Stimulated activated CD4-positive, alpha-beta T cell treated with anti-CD3 and anti-CD28 coated beads, Interleukin-2, amount 100 ng/mL, for 24 hours (primary cell): ENCODE measurements at places on chromosomes 16 and 17.

DNA sequence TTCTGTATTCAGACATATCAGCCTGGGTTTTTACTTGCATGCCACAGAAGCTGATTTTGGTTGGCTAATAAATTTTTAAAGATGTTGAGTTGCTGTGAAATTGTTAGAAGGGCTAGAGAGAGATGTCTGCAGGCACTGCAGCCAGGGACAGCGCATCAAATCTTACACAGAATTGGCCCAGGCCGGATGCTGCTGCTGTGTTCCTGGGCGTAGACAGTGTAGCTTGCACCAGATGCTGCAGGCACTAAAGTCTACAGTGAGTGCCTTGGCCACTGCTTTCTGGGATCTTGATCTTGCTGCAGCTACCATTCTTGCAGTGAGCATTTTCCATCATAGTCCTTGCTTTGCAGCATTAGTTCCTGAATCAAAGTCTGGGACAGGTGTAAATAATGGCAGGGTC lies 169.9 kb downstream of the SPECC1 start:
- DNase-seq: no peak

GRCh38 chr17:75737133-75737962 lies 16.1 kb downstream of the ITGB4 start:
- DNase-seq: no peak

DNA sequence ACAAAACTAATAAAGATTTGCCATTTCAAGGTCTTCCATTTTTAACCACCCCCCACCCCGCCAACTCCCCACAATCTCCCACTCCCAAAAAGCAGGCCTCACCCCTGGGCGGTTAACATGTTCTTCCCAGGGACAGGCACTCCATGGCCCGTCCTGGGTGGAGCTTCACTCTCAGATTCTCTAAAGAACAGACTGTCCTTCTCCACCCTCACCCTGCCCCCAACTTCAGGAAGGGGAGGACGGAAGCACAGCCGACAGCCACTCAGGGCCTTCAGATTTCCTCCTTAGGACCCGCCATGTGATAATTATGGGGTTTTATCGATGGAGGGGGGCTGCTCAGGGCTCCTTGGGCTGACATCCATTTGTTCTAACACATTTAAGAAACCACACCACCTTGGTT lies 61.9 kb downstream of the ZFHX3 start:
- no peak for DNase-seq

GRCh38 chr16:80084614-80085013 lies 456.2 kb upstream of the DYNLRB2 start:
- DNase-seq: peak; percentile 2

- DNase-seq: no peak
These were observed 169.2 kb downstream of the HAPSTR1 start for GRCh38 chr16:9260666-9261065.

GRCh38 chr17:7888184-7888920 lies at the start of gene CHD3:
TSS of gene CHD3 (plus strand) at chr17:7888789. CDS start at chr17:7889001, 212 bp downstream.
- peak; percentile 67 for DNase-seq
